ENCODE measurements at places on chromosomes 3 and 15.

- no peak for DNase-seq
Observed at GRCh38 chr3:63753567-63753966, 65.5 kb upstream of the C3orf49 start.

GRCh38 chr15:40295297-40295696 lies 12.4 kb upstream of the ANKRD63 start:
- no peak for DNase-seq

GRCh38 chr3:153746211-153746610 lies 375.0 kb upstream of the ARHGEF26 start:
- DNase-seq: no peak

DNA sequence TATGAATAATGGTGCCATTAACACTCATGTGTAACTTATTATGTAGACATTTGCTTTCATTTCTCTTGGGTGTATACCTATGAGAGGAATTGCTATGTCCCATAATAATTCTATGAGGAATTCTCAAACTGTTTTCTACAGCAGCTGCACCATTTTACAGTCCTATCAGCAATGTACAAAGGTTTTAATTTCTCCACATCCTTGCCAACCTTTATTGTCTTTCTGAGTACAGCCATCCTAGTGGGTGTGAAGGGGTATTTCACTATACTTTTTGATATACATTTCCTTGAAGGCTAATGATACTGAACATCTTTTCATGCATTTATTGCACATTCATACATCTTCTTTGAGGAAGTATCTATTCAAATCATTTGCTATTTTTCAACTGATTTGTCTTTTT lies 34.5 kb downstream of the TJP1 start:
- no peak for DNase-seq

DNA sequence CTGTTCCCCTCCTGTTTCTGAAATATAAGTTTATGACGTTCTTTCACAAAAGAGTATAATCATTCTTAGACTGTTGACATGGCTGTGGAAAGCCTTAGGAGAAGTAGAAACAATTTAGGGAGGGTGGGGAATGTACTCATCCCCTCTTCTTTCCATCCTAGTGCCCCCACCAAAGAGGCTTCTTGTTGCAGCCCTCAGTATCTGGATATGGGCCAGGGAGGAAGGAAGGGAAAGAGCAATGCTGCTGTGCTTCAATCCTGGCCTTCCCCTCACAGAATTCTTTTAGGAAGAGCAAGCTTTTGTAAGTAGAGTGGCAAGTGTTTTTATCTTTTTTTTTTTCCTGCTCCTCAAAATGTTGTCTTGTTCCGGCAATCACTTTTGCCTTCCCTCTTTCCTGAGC lies 1.7 kb downstream of the INAFM2 start:
- no peak for DNase-seq

GRCh38 chr15:35751413-35752133 lies 205.6 kb upstream of the DPH6 start:
- DNase-seq: no peak

GRCh38 chr3:70889162-70890019 lies 577.0 kb upstream of the MDFIC2 start:
- DNase-seq: no peak

GRCh38 chr15:59828861-59829260 lies 139.7 kb upstream of the BNIP2 start:
- no peak for DNase-seq

GRCh38 chr3:126107957-126108675 lies 24.2 kb upstream of the SLC41A3 start:
- no peak for DNase-seq

GRCh38 chr15:67006083-67007065 lies 59.0 kb upstream of the SMAD3 start:
- no peak for DNase-seq

- DNase-seq: no peak
Observed at GRCh38 chr3:25009665-25010064, 418.4 kb upstream of the RARB start.
